ENCODE measurements at places on chromosomes 6 and 20.

DNA sequence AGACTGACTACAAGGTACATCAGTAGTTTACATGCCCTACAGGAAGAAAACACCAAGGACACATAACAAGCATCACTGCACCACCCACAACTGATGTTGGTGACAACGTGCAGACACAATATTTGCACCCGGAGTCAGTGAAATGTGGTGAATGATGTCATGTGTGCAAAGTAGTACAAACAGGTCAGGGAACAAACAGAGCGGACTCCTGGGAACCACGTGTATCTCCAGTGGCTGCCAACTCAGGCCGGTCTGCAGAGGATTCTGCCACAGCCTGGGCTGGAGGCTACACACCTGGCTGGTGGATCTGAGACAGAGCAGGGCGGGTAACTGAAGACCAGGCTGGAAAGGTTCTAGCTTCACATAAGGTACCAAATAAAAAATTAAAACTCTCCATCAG lies 28.2 kb upstream of the RPS6KA2 start:
- no peak for DNase-seq

- DNase-seq = no peak
These were observed 560.5 kb downstream of the PKHD1 start for GRCh38 chr6:51526922-51527321.

- no peak for DNase-seq
These were observed 91.7 kb downstream of the YTHDF1 start for GRCh38 chr20:63124092-63124781.

DNA sequence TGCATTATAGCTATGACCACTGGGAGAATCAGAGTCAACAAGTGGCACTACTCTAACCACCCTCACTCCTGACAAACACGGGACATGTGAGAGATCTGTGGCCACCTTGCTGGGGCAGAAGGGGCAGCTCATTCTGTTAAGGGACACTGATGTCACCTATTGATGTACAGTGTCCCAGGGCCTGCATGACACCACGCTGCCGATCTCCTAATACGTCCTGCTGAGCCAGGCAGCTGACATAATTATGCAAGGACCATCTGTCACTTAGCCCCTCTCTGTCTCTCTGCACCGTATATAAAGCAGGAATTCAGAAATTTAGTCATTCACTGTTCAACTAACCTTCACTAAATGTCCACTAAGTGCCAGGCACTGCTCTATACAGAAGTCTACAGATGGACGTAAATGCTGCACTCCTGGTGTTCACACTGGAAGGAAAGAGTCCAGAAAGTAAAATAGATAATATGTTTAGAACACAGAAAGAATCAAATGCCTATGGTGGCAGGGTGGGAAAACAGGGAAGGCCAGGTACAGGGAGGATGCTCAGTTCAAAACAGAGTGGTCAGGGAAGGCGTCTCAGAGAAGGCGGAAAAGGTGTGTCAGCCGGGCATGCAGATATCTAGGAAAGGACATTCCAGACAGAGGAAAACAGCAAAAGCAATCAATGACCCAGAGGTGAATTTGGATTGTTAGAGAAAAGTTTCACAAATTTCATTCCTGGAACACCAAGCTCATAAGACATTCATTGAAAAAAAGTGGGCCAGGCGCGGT lies 173.8 kb downstream of the ZNF217 start:
- DNase-seq = no peak

GRCh38 chr6:16670617-16671051 lies 90.6 kb downstream of the ATXN1 start:
- peak; percentile 25 for DNase-seq

- DNase-seq = no peak
These were observed 301.0 kb downstream of the FARS2 start for GRCh38 chr6:5562277-5562676.

DNA sequence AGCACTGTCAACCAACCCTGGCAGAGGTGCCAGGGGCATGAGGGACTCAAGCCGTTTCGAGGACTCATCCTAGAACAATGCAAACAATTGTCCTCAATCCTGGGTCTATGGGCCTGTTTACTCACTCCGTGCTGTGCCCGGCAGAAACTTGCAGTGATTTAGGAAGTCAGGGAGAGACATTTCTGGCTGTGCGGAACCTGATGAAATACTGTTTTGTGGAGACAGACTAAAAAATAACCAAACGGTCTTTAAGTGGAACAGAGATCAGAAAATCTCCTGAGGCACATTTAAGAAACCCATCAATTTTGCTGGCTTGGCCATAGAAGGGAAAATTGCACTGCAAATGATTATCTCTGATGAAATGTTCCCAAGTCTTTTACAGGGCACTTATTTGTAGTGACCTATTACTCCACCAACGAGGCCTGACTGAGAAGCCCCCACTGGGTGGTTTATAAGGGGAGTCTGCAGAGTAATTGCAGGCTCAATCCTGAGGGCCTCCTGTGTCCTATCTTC lies 79.8 kb upstream of the KCNK16 start:
- DNase-seq = no peak

Data from stimulated activated CD4-positive, alpha-beta T cell treated with anti-CD3 and anti-CD28 coated beads, Interleukin-15, amount 100 ng/mL, for 24 hours (primary cell).